ENCODE measurements at places on chromosomes 11 and 22.

- DNase-seq, result no peak
Measured at GRCh38 chr11:13008061-13008435, 1.1 kb upstream of the RASSF10 start.

DNA sequence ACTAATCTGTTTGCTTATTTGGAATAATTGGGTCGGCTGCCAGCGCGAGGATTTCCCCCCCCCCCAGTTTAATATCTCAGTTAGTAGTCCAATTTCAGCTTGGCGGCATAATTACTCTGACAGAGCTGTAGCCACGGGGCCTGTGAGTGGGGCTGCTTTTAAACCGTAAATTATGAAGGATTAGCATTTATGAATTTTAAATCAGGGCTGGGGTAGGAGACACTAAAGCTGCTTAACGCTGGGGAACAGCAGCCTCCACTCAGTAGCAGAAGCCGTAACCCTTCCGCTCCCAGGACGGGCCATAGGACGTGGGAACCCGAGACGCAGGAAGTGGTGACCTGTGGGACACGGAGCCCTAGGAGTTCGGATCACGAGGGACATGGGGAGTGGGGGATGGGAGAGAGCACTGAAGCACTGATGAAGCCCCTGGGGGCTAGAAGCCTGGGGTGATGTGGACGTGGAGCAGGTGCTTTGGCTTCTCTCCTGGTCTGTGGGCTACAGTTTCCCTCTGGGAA lies 66.2 kb upstream of the LMO1 start:
- DNase-seq, result no peak

- no peak for DNase-seq
Measured at GRCh38 chr11:65580756-65581155, 4.9 kb downstream of the EHBP1L1 start.

DNA sequence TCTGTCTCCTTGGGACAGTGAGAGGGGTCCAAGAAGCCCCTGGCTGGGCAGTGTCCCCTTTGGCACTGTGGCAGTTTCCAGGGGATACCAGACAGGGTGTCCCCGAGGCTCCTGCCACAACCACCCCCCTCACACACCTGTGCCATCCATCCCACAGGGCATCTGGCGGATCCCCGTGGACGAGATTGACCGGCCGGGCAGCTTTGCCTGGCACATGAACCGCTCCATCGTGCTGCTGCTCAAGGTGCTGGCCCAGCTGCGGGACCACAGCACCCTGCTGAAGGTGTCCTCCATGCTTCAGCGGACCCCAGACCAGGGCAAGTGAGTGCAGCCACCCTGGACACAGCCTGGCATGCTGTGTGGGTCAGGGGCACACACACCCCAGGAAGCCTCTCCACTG lies 17.0 kb upstream of the SUSD2 start:
- DNase-seq, result no peak

DNA sequence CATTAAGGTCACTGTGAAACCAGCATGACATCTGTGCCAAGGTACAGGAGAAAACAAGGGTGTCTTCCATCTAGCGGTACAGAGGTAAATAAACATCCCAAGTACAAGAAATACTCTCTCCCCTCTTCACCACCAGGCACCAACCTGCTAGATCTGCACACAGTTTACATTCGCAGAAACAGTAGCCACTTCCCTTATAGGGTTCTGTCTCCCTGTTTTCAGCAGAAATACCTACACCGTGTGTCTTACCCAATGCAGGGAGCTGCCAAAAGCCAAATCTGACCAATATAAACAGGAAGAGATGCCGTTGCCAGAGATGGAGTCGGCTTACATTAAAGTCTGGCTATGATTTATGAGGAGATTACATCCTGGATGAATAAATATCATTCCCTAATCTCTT lies 1.2 kb downstream of the SCN4B start:
- no peak for DNase-seq

- DNase-seq, result no peak
Measured at GRCh38 chr11:34546511-34547209, 33.1 kb upstream of the ELF5 start.

- DNase-seq, result peak; percentile 25
Measured at GRCh38 chr11:118277312-118277711, 13.2 kb upstream of the MPZL2 start.
